ENCODE measurements at places on chromosomes 4 and X.

- no peak for DNase-seq
Observed at GRCh38 chrX:15350329-15350996, 15.1 kb upstream of the PIGA start.

DNA sequence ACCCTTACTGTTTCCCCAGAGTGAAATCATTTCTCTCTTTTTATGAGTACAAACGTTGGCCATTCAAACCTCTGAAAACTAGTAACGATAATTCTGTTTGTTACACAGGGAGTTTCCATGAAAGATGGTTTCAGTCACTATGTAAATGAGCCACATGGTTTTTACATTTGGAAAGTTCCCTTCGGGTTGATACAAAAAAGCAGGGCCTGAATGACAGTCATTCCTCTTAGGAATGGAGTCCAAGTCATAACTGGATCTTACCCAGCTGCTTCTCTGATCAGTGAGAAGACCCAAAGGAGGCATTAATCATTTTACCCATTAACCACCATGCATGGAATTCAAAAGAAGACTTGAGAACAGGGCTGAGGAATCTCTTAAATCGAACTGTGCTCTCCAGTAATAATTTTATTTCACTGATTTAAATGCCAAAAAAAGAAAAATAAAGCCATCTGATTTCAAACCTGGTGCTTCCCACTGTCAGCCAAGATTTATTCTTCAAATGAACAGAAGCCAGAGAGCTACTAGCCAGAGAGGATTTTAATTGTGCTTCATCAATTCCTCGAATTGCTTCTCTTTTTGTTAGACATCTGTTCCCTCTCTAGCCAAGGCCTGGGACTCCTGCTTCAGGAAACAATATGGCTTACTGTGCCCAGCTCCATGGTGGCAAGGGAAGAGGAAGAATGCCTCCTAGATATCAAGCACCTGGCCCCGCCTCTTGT is 3.2 kb downstream of the SOWAHB start:
- DNase-seq: no peak

DNA sequence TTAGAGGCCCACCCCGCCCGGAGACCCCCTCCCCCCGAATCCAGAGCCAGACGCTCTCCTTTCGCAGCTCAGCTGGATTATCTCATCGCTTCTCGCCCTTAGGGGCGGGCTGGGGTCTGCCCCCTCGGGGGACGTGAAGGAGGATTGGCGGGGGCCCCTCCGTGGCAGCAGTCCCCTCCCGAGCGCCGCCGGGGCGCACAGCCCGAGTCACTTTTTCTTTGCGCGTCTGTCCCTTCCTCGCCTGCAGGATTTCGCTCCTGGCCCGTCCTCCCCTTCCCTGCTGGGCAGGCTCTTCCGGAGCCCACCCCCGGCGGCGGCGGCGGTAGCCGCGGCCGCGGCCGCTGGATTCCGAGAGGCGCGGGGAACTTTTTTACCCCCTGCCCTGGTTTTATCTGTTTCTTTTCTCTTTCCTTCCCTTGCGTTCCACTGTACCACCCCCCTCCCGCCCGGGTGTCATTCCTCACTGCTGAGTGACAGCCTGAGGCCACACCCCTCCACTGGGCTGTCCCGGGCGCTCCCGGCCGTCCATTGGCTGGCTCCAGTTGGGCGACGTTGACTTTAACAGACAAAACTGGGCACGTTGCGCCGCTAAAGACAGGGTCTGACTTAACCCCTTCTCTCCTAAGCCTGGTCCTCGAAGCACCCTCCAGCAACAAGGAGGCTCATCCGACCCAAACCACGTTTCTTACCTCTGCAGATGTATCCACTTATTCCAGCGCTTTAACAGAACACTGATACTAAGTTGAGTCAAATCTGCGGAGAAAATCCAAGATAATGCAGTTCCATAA is 492 bp upstream of the NKX3-2 start:
- DNase-seq: peak; percentile 75

- DNase-seq: no peak
Observed at GRCh38 chrX:769796-770195, 139.2 kb downstream of the SHOX start.

- peak; percentile 47 for DNase-seq
Observed at GRCh38 chr4:153466949-153467896, 1.1 kb downstream of the TMEM131L start.

DNA sequence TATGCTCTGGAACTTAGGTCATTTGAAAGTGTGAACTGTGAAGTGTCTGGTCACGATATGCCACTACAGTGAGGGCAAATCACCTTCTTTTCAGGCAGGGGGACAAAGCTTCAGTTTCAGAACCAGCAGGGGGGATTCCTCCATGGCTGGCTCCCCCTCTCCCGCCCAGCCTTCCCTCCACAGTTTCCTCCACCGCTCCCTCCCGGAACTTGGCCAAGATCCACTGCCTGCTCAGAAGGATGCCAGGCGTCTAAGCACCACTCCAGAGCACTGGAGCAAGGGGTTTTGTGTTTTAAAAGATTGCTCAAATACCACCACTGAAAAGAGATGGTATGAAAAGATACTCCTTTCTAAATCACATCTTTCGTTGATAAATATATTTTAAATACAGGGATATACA is 126.9 kb downstream of the ELOVL6 start:
- DNase-seq: no peak

DNA sequence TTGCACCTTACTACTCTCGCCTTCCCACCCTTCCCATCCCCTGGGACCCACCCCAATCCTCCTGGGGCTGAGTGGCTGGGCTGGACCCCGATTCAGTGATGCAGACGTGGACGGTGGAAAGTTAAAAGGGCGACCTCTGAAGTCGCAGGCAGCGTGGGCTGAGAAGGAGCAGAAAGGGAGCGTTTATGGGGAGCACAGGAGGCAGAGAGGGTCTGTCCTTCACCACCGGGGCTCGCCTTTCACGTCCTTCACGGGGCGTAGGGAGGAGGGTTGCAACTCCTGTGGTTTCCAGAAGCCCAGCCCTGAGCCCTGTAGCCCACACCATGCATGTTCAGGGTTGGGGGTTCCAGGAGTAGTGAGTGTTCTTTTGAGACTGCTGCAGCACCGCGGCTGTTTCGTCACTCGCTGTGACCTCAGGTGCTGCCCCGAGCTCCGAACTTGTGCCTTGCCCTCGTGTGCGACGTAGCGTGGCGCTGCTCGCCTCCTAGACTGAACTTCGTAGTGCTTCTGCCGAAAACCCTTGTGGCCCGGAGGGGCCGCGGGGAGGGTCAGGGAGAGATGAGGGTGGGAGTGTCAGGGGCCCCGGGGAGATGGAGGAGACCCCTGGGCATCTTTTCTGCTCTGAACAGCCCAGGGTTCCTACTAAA is 1.6 kb downstream of the NHS start:
- no peak for DNase-seq

DNA sequence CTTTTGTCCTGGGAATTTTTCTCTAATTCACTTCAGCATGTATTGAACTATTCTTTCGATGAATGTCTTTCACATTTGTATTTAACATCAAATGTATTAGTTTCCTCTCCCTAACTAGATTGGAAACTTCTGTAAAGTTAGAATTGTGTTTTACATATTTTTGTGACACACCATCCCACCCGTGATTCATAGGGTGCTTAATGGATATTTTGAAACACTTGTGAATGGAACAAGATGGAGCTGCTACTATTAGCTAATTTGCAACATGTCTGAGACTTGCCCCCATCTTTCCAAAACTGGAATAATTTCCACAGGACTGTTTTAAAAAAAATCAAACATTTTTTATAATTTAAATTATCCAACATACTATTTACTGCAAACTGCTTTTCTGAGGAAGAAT is 30.2 kb upstream of the GNPDA2 start:
- DNase-seq: no peak

DNA sequence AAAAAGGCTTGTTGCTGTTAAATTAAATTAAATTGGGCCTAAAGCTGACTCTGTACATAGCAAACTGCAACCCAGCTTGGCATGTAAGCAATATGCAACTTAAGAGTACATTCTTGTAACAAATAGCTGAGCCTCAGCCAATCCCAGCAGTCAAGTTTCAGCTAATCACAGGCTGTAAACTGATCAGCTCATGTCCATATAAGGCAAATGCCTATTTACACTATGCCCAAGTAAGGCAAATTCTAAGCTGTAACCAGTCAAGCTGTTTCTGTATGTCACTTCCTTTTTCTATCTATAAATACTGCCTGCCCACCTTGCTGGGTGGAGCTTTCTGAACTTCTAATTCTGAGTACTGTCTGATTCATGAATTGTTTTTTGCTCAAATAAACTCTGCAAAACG is 429.1 kb upstream of the FTHL17 start:
- no peak for DNase-seq

GRCh38 chr4:147776716-147777115 is 44.8 kb downstream of the ARHGAP10 start:
- DNase-seq: no peak

DNA sequence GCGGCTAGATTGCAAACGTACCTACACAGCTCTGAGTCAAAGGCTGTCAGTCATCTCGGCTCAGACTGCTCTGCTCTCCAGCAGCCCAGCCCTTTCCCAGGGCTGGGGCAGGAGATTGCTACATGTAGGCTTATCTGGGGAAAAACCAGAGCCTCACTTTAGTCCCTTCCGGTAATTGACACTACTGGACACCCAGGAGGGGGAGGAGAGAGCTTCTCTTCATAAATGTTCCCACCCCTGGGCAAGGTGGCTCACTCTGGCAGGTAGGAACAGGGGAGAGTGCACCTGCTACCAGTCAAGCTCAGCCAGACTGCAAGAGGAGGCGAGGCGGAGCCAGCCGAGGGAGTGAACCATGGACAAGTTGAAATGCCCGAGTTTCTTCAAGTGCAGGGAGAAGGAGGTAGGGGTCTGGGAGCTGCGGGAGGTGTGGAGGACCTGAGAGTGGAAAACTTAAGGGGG is at the start of gene SLC6A14:
Gene SLC6A14 (plus strand): TSS at position 249 of the 459 bp plus-strand sequence. CDS start 104 bp downstream, at position 353.
- DNase-seq: no peak

- DNase-seq: no peak
Observed at GRCh38 chr4:78809928-78810835, 34.0 kb downstream of the BMP2K start.

- DNase-seq: no peak
Observed at GRCh38 chr4:113699772-113700171, 61.8 kb downstream of the CAMK2D start.

- no peak for DNase-seq
Observed at GRCh38 chr4:161564230-161564834, 599.5 kb downstream of the FSTL5 start.

DNA sequence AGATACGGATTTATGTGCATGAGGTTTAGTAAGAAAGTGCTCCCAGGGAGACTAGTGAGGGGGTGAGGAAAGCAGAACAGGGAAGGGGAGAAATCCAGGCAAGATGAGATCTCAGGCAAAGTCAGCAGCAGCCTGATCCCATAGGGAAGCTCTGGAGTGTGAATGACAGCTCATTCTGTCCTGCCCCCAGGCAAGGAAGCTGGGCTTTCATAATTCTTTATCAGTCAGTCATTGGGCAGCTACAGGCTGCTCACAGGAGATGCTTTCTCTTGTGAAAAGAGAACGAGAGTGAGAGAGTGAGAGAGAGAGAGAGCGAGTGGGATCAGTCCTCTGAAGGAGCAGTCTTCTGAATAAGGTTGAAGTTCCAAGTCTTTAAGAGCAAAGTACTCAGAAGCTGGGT is 48.1 kb downstream of the SRPX start:
- DNase-seq: no peak

DNA sequence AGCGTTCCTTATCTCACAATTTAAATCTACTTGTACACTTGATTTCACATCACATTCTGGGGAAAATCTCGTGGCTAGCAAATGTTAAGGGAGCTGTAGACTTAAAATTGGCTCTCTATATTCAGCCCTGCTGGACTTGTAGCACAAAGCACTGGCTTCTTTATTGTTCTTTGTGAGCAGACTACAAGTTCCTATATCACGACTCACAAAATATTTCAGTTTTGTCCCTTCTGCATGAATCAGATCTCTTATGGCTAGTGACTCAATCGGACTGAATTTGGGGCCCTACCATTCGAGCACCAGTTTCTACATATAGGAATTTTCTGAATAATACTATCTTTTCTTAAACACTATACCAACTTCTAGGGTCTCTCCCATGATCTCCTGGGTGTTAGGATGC is 390.1 kb downstream of the ADAM29 start:
- no peak for DNase-seq

GRCh38 chr4:123747016-123747415 is 350.4 kb downstream of the SPRY1 start:
- peak; percentile 61 for DNase-seq

DNA sequence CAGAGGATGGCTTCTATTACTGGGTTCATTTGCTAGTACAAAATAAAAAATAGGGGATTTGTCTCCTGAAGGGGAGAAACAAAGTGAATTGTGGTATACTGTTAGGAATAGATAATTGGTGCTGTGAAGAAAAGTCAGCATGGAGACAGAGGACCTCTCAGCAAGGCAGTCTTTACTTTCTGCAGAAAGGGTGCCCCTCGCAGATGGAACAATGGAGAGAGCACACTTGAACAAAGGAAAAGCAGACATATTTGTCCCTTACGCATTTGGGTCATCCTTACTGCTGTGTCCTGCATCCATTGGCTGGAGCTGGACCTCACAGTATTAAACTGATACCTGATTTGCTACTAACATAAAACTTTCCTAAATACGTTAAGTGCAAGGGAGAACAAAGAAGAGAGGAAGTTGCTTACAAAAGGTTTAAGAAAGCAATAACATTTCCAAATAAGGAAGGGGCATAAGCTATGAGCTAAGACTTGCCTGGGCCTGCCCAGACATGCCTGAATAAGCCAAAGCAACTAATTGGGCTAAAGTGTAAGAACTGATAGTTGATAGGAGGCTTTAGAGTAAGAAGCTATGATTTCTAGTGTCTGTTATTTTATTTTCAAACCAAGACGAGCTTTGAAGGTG is 83.8 kb downstream of the CCKAR start:
- peak; percentile 25 for DNase-seq

DNA sequence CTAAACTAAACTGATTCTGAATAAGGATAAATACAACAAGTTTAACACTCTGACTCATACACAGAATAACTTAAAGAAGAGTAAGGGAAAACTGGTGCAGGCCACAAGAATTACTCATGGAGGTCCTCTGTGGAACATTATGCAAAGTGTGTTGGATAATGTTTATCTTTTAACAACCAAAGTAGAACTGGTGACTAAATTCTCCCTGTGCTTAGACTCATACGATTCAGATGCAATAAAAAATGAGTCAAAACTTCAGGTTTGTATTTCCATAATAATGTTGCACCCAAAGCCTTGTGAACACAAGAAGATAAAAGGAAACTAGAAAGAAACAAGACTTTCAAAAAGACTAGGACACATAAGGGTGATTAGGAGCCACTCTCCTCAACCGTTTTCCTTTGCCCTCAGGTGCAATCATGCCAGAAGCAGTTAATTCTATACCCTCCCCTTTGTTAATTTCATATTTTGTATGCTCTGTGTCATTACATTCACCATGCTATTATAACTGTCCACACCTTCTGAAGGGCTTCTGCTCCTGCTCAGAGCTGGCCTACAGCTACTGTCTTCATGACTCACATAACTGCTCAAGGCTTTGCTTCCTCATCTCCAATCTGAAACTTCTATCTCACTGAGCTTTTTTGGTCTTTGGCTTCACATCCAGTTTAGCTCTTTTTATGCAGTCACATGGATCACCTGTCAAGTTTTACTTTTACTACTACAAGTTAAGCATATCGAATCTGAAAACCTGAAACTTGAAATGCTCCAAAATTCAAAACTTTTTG is 60.2 kb downstream of the KCNIP4 start:
- no peak for DNase-seq

- no peak for DNase-seq
Observed at GRCh38 chr4:20916106-20916505, 215.8 kb downstream of the PACRGL start.

GRCh38 chr4:12595986-12596385 is 888.2 kb downstream of the RAB28 start:
- no peak for DNase-seq

All from HL-60 (cell line).